ENCODE measurements at places on chromosomes 5 and 9.

- no peak for DNase-seq
These were observed 596 bp upstream of the FGFR4 start for GRCh38 chr5:177085985-177086653.

GRCh38 chr9:89975630-89976029, 370.8 kb downstream of the GADD45G start:
- DNase-seq: no peak

GRCh38 chr5:10778179-10778910, 17.3 kb upstream of the DAP start:
- no peak for DNase-seq

GRCh38 chr9:127943731-127944144, 6.1 kb upstream of the DPM2 start:
- peak; percentile 87 for DNase-seq

DNA sequence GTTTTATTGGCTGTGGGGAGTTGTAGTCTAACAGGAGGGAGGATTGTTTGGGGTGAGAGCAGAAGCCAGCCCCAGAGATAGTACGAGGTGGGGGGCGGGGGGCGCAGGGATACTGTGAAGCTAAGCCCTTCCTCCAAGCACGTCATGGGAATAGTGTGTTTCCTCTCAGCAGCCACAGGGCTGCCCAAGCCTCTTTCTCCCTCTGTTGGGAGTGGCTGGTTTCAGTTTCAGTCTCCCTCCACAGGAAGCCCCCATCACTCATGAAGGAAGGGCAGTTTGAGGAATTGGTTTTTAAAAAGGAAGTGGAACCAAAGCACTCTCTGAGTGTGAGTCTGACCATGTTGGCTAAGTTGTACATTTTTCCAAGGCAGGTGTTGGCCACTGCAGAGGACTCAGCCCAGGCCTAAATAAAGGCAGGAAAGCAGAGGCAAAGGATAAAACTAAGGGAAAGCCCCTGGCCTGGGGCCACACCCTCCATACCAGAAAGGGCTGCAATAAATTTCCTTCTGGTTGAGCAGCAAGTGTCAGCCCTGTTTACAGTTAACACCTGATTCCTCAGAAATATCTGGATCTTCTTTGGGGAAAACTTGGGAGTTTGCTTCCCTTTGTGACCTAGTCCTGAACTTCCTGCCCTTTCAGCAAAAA, 3.2 kb downstream of the RAB24 start:
- peak; percentile 18 for DNase-seq

DNA sequence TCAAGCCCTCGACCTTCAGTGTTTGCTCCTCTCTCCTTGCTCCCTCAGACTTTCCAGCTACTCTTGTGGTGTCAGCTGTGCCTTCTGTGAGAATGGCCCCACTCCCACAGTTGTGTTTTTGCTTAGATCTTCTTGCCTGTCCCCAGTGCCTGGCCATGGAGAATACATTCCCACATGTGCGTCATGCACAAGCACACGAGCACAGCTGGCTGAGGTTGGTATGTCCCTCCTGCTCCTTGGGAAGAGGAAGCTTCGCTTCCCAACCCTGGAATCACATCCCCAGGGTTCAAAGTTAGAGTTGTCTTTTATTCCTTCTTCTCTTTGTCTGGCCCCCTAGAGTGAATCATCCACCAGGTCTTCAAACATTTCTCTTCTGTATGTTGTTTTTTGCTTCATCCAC, 518.6 kb downstream of the CCDC171 start:
- no peak for DNase-seq

DNA sequence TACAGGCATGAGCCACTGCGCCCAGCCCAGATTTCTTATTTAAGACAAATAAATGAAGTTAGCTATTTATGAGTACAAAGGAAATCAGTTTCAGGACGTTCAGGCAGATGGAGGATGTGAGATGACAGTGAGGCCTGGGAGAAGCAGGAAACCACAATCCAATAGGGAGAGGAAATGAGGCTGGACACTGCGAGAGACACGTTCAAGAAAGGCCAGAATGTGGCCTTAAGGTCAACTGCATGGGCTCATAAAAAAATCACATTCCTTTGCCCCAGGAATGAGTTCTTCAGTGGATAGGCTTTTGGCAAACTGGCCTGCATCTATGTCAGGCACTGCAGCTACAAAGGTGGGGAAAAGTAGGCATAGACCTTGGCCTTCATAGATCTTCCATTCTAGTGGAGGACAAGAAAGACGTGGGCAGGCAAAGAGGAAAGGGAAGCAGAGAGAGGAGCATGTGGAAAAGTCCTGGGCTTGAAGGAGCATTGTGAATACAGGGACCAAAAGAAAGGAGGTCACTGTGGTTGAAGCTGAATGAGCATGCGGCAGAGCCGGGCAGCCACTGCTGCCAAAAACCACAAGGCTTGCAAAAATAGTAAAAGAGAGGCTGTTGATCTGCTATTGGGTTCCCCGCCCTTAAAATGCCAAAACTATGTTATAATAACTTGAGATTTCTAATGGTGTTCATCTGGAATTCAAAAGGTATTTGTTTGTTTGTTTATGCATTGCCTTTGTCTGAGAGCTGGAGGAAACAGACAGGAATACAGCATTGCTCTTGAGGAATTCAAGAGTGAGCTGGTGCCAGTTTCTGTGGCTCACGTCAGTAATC, 133.0 kb downstream of the GNA14 start:
- DNase-seq: no peak

DNA sequence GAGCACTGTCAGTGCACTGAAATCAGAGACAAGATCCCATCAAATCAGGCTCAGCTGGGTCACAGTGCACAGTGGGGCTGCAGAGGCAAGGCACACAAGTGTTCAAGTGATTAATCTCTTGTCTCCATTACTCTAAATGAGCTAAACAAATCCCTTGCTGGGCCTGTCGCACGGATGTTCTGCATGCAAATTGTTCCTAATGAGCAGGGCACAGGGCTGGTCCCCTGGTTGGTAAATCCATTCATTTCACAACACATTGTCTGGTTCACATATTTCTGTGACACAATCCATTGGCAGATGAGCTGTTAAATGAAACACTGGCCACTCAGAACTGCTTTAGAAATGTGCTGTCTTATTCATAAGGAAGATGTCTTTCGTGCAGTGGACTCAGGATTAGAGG, 167.9 kb upstream of the BRINP1 start:
- no peak for DNase-seq

DNA sequence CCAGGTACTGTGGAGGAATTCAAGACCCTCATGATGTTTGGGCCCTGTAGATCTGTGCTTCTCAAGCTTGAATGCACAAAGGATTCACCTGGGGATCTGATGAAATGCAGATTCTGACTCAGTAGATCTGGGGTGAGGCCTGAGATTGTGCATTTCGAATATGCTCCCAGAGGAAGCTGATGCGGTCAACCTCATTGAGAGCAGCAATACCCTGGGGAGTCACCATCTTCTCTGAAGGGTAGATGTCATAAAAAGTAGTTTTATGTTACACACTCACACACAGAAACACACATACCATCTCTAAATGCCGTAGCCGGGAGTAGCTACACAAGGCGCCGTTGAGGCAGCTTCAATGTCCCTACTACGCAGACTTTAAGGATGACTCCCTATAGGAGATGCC, 55.8 kb upstream of the CPEB4 start:
- DNase-seq: no peak

DNA sequence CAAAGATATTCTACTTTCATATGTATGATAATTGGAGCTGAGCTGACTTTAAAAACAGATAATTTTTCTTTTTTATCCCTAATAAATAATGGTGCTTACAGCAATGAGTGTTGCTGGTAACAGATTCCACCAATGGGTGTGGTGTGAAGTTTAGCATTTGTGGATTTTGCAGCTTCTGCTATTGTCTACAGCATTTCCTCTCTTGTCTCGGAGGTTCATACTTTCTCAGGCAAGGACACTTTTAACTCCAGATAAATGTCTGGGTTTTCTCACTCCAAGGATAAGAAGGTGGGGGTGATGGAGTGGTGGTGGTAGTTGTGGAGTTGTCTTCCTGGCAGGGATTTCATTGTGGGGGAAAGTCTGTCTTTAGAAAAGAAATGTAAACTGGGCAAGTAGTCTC, 120.0 kb upstream of the CDKN2B start:
- DNase-seq: no peak

DNA sequence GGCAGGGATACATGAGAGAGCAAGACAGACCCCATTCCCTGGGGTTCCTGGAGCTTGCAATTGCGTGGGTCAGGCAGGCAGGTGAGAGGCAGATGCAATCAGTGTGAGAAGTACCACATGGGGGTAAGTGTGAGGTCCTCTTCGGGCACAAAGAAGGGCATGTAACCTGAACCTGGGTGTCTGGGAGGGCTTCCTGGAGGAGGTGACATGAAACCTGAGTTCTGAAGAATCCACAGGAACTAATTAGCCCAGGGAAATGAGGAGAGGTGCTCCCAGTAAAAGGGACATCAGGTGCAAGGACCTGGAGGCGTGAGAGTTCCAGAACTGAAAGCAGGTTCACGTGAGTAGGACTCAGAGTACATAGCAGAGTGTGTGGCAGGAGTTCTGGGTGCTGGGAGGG, 2.5 kb downstream of the AMBP start:
- no peak for DNase-seq

- peak; percentile 33 for DNase-seq
These were observed 518 bp downstream of the UBE2B start for GRCh38 chr5:134371834-134372340.

GRCh38 chr9:1034271-1034670, 15.9 kb upstream of the DMRT2 start:
- no peak for DNase-seq

DNA sequence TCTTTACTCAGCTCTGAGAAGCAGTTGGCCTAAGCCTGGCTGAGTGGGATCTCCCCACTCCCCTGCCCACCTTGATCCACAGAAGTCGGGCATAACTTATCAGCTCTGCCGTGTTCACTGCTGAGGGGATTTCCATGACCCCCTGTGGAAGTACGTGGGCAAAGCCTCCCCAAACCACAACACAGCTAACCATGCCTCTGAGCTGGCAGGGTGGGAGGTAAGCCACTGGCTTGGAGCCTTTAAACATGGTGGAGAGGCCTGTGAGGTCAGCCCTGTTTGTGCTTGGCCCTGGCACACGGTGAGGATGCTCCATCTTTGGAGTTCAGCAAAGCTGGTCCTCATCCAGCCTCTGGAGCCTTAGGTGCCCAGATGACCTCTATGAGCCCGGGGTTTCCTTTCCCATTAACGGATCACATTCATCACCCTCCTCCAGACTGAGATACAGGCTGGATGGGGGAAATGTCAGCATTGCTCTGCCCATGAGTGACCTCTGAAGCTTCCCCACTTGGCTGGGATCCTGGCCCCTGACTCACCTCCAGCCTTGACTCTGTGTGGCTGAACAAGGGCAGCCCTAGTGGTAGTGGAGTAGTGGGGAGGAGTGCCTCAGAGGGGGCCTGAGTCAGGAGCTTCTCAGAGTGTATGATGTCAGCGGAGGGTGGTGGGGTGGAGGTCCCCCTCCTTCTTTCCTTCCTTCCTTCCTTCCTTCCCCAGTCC, 6.2 kb downstream of the PDLIM4 start:
- DNase-seq: no peak

- DNase-seq: no peak
These were observed 221.1 kb downstream of the ISL1 start for GRCh38 chr5:51604324-51604723.

DNA sequence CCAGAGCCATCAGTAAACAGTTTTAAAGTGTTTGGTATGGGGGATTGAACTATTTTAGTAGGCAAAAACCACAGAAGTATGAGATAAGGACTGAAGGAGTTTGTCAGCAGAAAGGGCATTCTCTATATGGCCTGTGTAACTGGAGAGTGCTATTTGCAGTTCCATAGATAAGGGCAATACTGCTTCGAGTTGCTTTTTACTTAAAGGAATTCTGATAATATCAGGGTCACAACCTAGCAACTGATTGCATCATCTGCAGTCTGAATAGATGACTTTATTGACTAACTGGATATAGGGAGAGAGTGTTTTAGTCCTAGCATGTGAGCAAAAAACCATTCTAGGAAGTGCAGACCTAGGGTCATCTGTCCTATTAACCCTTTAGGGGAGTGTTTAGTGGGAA, 645.2 kb upstream of the PTPRD start:
- DNase-seq: no peak

DNA sequence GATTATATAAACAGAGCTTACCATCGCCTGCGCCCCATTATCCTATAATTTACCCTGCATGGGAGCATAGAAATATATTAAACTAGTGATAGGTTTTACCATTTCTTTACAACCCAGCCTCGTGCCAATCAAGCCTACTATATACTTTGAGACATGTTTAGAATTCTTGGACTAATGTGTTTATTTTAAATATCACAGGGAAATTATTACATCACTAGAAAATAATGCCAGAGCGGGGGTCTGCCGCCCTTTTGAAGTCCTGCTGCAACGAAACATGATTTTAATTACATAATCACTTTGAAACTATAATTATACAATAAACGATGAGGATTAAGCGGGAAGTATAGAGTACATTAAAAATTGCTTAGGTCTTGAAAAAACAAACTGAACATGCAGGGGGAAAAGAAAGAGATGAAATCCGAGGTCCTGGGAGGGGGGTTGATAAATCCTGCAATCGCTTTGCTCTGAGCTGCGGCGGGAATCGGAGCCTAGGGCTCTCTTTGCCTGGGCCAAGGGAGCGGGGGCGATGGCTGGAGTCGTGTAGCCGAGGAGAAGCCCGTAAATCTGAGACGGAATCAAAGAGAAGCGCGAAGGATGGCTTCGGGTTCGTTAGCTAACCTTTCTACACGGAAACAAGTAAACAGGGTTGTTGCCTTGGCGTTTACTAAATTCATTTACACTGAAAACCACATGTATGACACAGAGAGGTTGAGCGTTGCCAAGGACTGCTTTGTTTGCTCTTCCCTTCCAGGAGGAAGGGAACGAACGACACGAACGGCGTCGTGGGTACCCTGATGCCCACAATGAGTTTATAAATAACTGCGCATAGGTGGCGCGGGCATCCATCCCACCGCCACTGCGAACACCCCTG, 127.6 kb downstream of the TMEM174 start:
- no peak for DNase-seq

DNA sequence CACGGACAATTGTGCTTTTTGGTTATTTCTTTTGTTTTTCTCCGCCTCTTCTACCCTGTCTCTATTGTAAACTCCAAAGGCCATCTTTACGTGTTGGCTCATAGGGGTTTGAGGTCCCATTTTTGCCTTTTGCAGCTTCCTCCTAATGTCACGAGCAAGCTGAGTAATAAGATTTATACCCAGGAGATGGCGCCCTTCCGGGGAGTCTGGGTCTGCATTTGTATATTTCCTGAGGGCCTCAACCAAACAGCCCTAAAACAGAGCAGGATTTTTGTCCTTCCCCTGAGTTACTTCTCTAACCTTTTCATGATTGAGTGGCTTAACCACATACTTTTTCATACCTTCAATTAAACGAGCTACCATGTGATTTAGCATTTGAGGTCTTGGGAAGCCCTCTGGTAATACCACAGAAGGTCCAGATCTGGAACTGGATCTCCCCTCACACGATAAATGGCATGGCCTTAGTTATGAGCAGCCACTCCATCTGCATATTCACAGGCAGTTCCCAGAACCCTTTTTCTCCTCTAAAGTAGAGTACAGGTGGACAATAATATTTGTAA, 11.2 kb upstream of the CFAP95 start:
- no peak for DNase-seq

Measured in NCI-H2081 (cell line).